ENCODE measurements at places on chromosomes 2 and 18.

DNA sequence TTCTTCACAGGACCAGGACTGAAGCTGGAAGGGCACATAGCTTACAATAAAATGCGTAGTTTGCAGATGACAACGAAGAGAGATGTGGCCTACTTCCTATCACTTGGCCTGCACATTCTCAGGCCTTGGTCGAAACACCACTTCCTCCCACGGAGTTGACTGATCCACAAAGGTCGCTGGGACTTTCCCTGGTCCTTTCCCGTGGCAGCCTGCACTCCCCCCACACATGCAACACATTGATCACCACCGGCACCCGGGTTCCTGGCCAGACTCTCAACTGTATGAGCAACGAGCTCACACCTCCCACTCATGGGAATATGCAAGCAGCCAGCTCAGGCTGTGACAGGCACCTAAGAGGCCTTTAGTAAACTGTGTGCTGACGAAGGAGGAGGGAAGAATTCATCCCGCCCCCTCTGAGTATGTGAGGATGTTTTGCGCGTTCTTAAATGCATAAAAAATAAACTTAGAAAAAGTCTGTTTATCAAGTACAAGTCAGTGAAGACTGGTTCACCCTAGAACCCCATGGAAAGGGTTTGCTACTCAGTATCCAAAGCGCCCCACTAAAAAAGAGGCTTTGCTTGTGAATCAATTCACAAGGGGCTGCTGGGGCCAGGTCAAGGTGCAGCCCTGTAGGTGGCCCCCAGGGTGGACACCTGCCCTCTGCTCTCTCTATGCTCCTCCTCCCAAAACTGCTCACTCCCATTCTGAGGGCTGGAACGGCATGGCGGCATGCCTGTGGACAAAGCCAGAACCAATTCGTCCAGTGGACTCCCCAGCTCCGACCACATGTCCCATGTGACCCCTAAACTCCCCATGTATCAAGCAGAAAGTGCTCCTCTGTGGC is 154.3 kb downstream of the EIPR1 start:
- DNase-seq, result no peak

- no peak for DNase-seq
These were observed 17.3 kb downstream of the KLHL29 start for GRCh38 chr2:23402205-23402740.

GRCh38 chr2:146037334-146037870 is 1517.5 kb upstream of the ZEB2 start:
- no peak for DNase-seq

DNA sequence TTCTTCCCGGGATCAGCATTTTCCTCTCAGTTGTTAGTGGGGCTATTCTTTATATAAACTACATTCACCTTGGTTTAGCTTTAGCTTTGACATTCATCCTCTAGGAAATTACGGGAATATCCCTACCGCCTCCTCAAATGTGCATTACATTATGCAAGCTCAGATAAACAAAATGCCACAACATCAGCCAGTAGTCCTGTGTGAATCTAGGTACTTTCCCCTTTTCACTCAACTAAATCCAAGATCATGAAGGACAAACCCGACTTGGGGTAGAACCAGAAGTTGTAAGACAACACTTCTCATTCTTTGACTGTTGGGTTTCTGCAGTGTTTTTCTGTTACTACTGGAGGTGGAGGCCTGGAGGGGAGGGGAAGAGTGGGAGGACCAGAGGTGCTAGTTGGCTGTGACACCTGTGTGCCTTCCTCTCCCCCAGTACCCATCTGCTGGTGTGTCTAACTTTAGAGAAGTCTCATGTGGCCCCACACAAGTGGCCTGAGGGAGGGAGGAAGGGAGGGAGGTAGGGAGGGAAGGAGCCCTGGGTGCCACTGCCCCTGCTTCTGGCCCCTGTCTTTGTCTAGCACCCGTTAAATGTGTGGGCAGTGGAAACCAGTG is 84.8 kb upstream of the BCL2L11 start:
- DNase-seq, result no peak

DNA sequence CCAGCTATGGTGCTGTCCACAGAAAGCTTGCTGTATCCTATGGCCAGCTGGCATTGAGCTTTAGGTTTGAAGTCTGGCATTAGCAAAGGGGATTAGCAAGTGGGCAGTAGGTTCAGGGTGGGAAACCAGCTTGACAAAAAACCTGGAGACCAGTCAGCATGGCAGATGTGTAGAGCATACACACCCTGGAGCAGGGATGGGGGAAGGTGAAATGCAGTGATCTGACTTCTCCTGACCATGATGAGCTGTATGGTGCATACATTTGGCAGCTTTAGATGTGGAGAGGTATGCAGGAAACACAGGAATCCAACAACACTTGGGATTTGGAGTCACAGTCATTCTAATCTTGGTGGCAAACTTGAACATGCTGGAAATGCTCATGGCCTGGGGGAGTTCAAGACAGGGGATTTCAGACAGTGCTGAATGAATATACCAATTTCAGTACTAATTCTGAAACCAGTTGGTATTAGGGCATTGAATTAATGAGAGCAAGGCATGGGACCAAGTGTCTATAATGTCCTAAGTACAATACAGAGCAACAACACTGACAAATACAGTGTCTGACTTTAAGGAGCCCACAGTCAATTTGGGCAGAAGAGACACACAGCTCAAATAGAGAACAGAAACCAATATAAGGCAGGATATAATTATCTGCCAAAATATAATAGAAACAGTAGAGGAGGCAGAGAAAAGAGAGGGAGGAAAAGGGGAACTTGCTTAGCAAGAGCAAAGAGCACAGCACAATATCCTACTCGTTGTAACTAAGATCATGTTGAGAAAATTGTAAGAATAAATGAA is 11.8 kb downstream of the ARHGAP15 start:
- no peak for DNase-seq

DNA sequence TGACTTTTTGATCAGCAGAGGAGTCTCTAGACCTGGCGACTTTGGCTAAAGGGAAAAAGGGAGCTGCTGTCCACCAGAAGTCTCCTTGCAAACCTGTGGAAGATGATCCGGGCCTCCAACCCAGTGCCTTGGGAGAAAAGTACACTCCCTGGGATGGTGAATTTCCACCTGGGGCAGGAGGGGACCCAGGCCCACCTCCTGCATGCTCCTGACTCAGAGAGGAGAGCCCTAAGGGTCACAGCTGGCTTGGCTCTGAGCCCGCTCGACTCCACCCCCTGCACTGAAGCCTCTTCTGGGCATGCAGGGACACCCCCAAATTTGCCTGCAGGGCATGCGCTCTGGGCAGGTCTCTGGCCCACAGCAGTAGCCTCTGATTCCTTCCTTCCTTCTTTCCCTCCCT is 66.5 kb downstream of the PDCL3 start:
- no peak for DNase-seq

DNA sequence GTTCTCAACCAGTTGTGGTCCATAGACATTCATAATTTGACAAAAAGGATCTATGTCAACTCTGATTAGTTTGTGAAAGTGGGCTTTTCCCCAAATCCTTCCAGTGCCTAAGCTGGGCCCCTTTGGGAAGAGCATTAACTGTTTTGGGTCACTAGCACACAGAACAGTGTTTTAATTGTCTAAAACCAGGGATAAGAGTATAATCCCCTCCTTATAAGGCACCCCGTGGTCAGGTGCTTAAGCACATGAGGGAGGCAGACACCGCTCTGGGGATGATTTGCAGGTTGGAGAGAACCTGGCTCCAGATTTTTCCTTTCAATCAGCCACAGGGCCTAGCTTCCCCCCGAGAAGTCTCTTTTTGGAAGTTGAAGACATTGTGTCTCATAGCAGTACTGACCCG is 53.6 kb upstream of the RFX8 start:
- DNase-seq, result peak; percentile 34

GRCh38 chr2:185939858-185940257 is 201.3 kb downstream of the FSIP2 start:
- no peak for DNase-seq
